G401 (cell line): ENCODE measurements at places on chromosomes 7 and 10. TPM values are rescaled to one million over a fixed set of nuclear protein-coding genes. Genes with fewer than 3 reads are reported as not detected.

Gene MUC12
- not detected in 2 replicates for total RNA-seq

Gene PTF1A
- total RNA-seq: not detected in 2 replicates

Gene FZD1
- 0.92 and 1.9 TPM in 2 replicates for total RNA-seq

Gene FKBP6
- total RNA-seq: not detected in 2 replicates

Gene STAM
- total RNA-seq: 20.4 and 25.9 TPM in 2 replicates

- DNase-seq: no peak
Measured at GRCh38 chr10:71671994-71672946, 47.3 kb downstream of the C10orf105 start.

DNA sequence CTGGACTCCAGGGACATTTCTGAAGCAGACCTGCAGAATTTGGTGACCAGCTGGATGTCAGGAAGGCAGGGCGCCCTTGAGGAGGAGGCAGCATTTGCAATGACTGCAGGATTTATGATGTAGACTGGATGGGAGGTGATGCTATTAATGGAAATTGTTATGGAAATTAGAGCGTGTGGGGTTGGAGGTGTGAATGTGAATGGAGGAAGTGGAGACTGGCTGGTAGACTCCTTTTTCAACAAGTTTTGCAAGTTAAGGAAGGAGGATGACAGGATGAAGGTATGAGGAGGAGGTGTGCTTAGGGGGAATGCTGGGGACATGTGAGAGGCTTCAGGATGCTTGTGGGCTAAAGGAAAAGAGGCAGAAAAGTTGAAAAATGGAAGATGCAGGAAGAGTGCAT is 137.0 kb downstream of the TMEM178B start:
- no peak for DNase-seq

DNA sequence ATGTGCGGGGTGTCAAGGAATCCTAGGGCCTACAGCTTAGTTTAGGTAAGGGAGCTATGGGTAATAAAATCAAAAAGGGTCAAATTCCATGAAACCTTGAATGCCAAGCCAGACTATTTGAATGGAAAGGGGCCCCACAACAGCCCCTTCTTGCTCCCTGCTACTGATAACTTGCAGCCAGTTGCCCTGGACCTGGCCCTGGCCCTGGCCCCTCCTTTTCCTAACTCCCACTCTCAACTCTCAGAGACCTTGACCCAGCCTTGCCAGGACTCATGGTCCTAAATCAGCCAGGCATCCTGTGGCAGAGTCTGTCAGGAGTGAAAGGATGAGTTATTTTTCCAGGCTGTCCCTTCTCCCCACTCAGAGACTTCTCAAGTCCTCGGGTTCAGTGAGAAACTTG is 5.9 kb downstream of the KCNIP2 start:
- DNase-seq: no peak

- DNase-seq: no peak
Measured at GRCh38 chr7:155144371-155144770, 74.2 kb downstream of the HTR5A start.

GRCh38 chr7:54330216-54330800 is 211.9 kb upstream of the VSTM2A start:
- DNase-seq: no peak

DNA sequence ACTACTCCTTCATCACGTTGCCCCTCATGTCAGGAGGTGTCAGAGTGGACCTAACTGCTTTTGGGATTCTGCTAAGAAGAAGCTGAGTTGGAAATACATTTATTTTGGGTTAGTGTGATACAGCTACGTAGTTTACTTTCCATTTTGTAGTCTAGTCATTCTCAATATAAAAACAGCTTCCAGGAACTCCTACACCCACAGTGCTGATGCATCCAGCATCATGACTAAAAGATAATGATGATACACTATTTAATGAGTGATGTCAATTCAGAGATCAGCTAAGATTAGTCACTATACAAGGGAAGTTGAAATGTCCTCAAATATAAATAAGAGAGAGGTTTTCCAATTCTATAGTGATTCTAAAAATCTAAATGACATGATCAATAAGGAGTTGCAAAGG is 264.2 kb upstream of the SLC26A5 start:
- no peak for DNase-seq

- DNase-seq: peak; percentile 82
Measured at GRCh38 chr10:55410415-55410885, 609.4 kb upstream of the PCDH15 start.

- no peak for DNase-seq
Measured at GRCh38 chr7:157205438-157205837, 66.7 kb downstream of the UBE3C start.

DNA sequence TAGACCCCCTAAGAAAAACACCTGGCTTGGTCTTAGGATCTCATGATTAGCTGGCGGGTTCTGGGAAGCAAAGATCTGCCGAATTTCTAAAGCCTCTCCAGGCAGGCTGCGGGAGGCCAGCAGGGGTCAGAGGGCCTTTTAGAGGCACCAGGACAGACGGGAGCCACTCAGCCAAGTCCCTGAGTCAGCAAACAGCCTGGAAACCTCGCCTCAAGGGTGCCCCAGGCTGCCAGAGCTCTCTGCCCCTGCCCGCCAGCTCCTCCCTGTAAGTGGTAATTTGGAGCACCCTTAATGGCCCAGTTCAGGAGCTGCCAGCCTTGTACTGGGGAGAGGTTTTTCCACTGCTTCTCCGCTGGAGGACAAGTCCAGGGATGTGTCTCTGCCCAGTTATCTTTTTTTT is 88.7 kb downstream of the HIP1 start:
- no peak for DNase-seq
